Activated CD4-positive, alpha-beta T cell treated with anti-CD3 and anti-CD28 coated beads for 4 hours (primary cell): ENCODE measurements at places on chromosomes 7 and 10.

- no peak for DNase-seq
Observed at GRCh38 chr10:64503429-64503828, 982.2 kb downstream of the REEP3 start.

DNA sequence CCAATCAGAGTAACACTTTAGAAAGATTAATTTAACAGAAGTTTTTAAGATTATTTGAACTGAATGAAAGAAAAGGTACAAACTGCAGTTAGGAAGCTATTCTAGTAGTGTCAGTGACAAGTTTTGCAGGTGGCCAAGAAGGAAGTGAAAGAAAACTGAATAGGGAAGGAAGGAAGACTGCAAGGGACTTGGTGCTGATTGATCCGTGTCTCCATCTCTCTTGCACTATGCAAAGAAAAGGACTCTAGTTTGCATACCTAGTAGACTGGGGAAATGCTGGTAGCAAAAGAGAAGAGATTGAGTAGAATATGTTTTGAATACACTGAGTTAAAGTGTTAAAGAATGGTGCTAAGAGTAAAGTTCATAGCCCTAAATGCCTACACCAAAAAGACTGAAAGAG is 33.0 kb downstream of the OR6V1 start:
- DNase-seq = no peak

- no peak for DNase-seq
Observed at GRCh38 chr7:149886018-149886415, 12.2 kb downstream of the ATP6V0E2 start.

- DNase-seq = no peak
Observed at GRCh38 chr10:34938399-34938670, 123.2 kb upstream of the PARD3 start.

DNA sequence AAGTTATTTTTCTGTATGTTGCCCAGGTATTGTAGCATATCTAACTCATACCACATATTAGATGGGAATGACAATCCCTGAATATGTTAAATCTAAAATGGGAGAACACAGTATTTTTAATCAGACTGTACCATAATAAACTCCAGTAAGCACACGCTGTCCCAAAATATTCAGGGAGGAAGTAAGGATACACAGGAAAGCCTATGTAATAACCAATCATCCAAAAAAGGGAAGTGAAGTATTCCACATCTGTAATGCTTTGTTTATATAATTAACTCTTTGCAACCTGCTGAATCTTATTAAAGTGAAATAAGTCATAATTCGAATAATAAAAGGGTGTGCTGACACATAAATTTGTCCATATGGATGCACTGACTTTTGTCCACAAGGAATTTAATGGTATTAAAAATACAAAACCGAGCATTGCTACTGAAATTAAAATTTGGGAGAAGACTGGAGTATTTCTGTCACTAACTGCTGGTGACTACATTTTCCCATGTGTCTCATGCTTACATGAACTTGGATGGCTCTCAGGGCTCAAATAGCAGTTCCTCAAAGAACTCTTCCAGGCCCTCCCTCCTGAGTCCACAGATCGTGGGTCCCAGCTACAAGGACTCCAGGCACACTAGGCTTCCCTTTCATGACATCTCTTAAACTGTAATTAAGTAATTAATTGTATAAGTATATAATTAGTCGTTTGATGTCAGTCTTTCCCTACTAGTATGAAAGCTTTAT is 120.6 kb downstream of the NEBL start:
- DNase-seq = no peak

GRCh38 chr10:50607356-50607925 is 16.3 kb downstream of the SGMS1 start:
- no peak for DNase-seq

GRCh38 chr7:117193564-117193963 is 129.3 kb downstream of the WNT2 start:
- DNase-seq = no peak

DNA sequence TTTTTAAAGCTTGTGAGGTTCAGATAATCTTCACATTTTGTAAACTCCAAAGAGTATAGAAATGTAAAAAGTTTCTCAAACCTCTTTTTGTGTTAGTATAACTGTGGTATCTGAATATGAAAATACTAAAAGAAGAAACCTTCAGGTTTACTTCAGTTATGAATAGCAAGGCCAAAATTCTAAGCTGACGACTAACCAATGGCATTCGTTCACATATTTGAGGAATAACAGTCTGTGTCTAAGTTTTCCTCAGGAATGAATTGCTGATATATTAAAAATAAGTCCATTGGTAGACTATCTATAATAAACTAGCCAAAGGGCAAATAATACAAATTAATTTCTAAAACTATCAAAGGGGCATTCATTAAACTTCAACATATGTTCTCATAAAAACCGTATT is 206.0 kb downstream of the CXCL12 start:
- DNase-seq = no peak

DNA sequence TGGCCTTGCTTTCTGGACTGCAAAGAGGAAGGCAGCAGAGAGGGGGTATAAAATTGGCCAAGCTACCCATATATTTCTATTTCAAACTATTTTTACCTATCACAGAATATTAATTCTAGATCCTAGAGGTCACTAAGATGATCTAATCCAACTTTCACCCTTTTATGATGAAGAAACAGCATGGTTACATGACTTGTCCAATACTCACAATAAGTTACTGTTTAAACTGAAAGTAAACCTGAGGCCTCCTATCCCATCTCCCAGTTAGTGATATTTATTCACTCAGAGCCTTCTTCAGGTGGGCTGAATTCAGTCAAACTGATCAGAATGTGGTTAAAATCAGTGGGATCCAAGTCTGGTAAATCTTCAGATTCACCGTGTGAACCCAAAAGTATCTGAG is 1345.1 kb downstream of the XPNPEP1 start:
- no peak for DNase-seq

- no peak for DNase-seq
Observed at GRCh38 chr7:77501192-77501515, 35.9 kb upstream of the PTPN12 start.

GRCh38 chr7:38308140-38308539 is 34.7 kb upstream of the TARP start:
- DNase-seq = no peak

GRCh38 chr10:75440271-75440793 is 8.9 kb downstream of the LRMDA start:
- no peak for DNase-seq

- no peak for DNase-seq
Observed at GRCh38 chr10:27564880-27565279, 60.8 kb downstream of the RAB18 start.

DNA sequence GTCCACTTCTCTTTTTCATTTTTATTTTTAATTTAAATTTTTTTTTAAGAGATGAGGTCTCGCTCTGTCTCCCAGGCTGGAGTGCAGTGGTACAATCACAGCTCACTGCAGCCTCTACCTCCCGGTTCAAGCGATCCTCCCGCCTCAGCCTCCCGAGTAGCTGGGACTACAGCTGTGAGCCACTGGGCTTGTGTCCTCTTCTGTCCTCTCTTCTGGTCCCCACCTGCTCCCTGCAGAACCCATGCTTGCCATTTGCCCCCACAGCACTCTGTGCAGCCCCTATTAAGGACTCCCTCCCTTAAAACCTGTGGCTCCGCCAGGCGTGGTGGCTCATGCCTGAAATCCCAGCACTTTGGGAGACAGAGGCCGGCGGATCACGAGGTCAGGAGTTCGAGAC is 9.1 kb upstream of the FZD9 start:
- no peak for DNase-seq

DNA sequence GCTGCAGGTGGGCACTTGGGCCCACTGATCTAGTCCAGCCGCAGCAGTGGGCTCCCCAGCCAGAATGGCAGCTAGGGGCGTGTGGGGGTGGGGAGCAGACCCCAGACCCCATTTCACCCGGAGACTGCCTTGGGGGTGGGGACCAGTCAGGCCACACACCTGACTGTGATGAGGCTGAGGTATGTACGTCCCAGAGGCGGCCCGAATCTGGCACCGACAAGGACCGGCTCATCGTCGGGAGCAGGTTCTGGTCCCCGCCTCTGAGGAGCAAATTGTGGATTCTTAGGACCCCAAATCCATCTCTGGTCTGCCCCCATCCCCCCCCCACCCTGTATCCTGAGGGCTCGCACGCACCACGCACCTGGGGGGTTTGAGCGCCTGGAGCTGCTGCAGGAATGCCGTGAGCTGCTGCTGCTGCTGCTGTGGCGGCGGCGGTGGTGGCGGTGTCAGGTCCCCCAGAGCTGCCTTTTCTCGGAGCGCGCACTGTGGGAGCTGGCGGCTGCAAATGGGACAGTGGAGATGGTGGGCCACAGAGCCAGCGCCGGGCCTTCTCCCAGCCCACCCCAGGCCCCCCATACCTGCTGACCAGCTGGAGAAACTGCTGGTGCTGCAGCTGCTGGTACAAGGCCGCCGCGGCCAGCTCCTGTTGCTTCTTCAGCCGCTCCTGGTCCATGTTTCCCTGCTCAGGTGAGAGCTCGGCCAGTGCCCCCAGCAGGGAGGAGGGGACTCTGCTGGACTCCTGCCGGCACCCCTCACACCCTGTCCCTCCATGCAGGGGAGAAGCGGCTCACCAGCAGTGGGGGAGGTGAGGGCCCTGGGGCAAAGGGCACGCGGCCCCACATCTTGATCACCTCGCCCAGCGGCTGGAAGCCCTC is 10.2 kb downstream of the GIGYF1 start:
- DNase-seq = no peak

DNA sequence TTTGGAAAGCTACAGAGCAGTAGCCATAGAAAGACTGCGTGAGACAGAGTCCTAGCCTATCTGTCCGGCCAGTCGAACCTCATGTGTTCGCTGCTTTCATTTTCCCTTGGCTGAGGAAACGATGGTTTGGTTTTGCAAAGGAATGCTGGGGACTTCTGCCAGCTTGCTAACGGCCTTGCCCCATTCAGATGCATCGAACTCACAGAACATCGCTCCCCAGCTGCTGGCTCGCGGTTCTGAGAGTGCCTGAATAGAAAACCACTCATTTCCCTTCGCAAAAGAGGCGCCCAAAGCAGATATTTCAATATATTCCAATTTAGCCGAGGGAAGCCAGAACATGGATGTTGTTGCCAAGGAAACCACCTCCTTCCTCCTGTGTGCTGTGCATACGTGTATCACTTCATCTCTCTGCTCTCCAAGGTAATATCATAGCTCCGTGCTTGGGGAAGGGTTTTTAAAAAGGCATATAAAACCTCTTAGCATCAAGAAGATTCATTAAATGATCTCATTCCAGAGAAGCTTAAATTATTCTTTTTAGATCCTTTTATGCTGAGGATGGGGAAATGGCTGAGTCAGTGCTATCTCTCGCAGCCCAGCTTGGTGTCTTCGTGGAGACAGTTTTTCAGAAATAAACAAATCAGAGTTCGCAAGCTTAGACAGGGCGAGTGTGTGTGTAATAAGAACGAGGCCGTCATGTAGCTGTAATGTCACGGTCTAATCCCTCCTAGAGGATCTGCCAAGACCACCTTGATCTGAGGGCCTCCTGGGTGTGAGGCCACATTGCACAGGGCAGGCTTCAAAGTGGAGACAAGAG is 215.2 kb downstream of the RPS24 start:
- no peak for DNase-seq

- DNase-seq = no peak
Observed at GRCh38 chr7:128123291-128124037, 92.2 kb upstream of the LRRC4 start.

GRCh38 chr10:48456808-48457761 is 147.8 kb downstream of the ARHGAP22 start:
- no peak for DNase-seq

- no peak for DNase-seq
Observed at GRCh38 chr7:110507832-110508231, 583.1 kb upstream of the LRRN3 start.

GRCh38 chr7:81447351-81447952 is 322.4 kb downstream of the HGF start:
- no peak for DNase-seq

- no peak for DNase-seq
Observed at GRCh38 chr10:100021322-100021721, 11.6 kb upstream of the DNMBP start.

DNA sequence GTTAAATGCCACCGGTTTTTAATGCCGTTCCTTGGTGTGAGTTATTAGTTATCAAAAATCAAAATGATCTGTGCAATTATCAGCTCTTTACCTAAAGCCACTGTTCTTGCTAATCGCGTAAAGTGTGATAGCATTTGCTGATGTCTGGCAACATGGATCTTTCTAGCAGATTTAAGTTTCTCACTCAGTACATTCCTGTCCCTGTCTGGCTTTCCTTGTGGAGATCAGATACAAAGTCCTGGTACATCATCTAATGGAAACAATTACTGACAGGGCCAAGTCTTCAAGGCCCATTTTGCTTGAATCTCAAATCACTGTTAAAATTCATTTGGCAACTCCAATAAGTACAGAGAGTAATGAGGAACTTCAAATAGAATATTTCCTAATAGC is 755.7 kb downstream of the AUTS2 start:
- no peak for DNase-seq

GRCh38 chr7:45643630-45644029 is 69.5 kb downstream of the ADCY1 start:
- DNase-seq = no peak

DNA sequence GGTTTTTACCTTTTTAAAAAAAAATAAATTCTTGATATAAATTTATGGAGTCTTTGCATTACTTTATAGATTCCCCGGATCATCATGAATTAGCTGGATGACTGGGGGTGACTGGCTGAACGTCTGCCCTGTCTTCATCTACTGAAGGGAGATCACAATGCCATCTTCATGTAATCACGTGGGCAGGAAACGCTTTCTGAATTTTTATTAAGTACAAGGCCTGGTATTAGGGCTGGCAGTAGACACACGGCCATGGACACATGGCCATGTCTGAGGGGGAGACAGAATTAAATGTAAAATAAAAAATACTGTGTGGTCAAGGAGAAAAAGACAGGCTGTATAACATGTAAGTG is 111.2 kb downstream of the VIPR2 start:
- no peak for DNase-seq

GRCh38 chr10:120460776-120461175 is 3.7 kb downstream of the PLPP4 start:
- DNase-seq = no peak

DNA sequence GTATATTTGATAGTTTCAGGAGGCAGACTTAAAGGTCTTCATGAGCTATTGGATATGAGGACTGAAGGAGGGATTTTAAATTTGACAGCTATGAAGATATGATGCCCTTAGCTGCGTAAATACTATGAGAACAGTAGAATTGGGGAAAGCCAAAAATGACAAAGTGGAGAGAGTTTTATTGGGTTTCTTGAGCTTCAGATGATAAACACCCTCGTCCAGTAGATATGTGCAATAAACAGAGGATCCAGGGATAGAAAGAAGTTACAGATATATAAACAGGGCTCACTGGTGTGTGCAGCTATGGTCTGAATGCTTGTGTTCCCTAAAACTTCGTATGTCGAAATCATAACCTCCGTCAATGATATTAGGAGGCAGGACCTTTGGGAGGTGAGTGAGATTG is 131.3 kb downstream of the INHBA start:
- DNase-seq = no peak

- DNase-seq = no peak
Observed at GRCh38 chr10:81127931-81128330, 590.2 kb downstream of the SH2D4B start.
